ENCODE measurements at places on chromosomes 7 and 10.

- DNase-seq = no peak
Measured at GRCh38 chr7:7706101-7706511, 12.3 kb downstream of the RPA3 start.

- DNase-seq = peak; percentile 77
Measured at GRCh38 chr10:110530131-110530831, 32.6 kb downstream of the DUSP5 start.

DNA sequence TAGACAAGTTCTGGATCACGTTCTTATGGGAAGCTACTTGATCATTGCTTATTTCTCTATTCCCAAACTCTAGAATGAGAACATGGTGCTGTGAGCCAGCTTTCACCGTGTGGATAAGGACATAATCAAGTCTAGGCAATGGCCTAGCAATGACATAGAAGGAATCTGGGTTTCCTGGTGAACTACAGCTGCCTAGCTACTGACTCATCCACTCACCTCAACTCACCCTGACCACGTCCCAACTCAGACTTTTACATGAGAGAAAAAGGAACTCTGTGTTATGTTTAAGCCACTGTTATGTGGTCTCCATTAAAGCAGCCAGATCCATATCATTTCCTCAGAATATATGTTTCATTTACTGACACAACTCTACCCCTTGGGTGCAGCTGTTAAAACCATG lies 18.8 kb upstream of the MET start:
- DNase-seq = peak; percentile 57

DNA sequence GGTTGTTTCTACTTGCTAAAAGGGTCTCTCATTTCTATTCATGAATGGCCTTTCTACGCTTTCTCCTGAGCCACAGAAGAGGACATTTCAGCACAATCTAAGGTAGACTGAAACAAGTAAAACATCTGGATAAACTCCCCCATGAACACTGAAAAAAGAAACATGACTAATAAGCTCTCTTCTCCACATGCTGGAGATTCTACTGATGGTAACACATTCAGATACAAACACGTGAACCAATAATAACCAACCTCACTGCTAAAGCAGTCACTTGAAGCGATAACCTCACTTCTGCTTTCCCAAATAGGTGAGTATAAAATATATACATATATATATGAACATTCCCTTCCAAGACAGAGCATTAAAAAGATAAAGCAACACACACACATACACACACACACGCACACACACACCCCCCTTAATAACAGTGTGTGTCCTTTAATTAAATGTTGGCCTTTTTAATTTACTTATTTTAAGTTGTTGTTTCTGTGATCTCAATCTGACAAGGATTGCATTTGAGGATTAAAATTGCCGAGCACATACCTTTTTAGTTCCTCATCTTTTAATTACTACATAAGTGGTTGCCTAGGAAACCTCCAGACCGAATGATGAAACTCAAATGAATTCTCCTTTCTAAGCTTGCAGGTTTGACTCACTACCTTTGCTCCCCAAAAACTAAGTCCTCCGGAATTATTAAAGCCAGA lies 292.4 kb upstream of the KLF14 start:
- peak; percentile 58 for DNase-seq

- no peak for DNase-seq
Measured at GRCh38 chr10:114616516-114616915, 41.6 kb downstream of the ABLIM1 start.

GRCh38 chr10:117936566-117936965 lies 110.2 kb downstream of the RAB11FIP2 start:
- DNase-seq = no peak

DNA sequence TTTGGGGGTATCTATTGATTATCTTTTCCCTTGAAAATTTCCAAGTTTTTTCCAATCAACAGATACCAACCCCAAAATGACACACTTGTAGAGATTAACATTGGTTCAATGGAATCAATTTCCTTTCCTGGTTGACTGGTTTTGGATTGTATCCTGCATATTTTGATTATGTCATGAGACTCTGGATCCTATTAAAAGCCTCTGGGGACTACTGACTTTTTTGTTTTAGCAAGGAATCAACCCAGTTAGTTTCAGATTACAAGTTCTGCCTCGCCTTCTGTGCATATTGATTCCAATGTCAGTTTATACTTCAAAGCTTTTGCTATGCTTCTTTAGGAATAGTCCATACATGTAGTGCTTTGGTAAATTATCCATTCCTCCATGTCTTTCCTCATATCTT lies 29.2 kb downstream of the COPG2 start:
- DNase-seq = no peak

- DNase-seq = peak; percentile 35
Measured at GRCh38 chr7:80047856-80048459, 86.7 kb upstream of the GNAI1 start.

DNA sequence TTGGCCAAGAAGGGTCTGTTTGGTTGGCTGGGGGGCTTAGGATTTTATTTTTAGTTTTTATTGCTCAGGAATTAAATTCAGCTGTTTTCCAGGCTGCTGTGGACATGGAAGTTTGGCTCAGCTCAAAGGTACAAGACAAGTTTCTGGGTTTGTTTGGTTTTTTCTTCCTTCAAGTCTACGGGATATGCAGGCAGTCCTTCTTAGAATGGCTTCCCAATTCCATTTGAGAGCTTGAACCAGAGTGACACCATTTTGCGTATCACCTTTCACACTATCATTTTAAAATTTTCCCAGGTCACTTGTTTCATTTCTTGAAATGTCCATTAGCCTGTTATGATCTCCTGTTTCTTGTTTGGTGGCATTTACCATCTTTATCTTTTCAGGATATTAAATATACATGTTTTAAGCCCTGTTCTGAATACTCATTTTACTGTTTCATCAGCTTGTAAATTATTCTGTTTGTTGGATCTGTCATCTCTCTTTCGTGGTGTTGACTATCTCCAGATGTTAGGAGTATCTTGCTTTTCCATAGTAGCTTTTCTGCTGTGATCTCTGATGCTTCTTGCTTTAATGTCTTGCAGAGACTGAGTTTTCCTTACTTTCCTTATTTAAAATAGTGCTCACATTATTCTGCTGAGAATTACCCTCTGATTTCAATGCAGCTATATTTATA lies 9.4 kb upstream of the TMEM168 start:
- no peak for DNase-seq

- DNase-seq = no peak
Measured at GRCh38 chr10:78541481-78542140, 507.9 kb downstream of the RPS24 start.

DNA sequence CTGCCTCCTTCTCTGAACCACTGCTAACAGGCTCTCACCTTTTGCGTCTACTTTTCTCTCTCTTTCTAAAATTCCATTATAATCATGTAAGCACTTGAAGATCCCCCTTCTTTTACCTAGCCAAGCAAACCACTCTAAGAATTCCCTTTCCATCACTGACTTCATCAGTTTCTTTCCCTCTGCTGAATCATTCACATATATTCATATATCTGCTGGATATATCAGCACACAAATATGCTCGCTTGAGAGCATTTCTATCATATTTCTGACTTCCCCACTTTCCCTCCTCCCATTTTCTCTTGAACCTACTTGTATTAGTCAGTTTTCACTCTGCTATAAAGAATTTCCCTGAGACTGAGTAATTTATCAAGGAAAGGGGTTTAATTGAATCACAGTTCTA lies 84.2 kb upstream of the LRRN3 start:
- peak; percentile 33 for DNase-seq

GRCh38 chr10:73099141-73099540 lies 2.5 kb upstream of the P4HA1 start:
- DNase-seq = no peak

DNA sequence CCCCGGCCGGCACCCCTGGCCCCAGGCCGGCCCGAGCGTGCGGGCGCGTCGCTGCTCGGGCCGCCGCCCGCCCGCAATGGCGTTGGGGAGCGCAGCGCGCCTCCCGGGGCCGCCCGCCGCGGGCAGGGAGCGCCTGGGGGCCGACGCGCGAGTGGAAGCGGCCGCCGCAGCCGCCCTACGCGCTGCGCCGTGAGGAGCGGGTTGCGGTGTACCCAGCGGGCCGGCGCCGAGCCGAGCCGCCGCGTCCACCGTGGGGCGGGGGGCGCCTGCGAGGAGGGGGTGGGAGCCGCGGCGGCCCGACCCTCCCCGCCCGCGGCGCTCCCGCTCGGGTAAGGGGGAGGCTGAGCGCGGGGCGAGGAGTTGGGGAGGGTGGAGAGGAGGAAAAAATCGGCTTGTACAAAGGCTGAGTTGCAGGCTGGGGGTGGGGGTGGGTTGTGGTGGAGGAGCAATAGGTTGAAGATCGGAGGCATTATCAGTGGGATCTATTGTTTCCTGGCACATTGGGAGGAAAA lies 473 bp downstream of the PPP1R9A start:
- DNase-seq = no peak

GRCh38 chr7:123600876-123601275 lies 745 bp upstream of the ASB15 start:
- DNase-seq = no peak

GRCh38 chr10:132696728-132697577 lies 89.0 kb downstream of the NKX6-2 start:
- DNase-seq = no peak

- DNase-seq = no peak
Measured at GRCh38 chr10:16232441-16232840, 204.4 kb upstream of the PTER start.

GRCh38 chr7:54888067-54888733 lies 129.2 kb upstream of the SEC61G start:
- no peak for DNase-seq

DNA sequence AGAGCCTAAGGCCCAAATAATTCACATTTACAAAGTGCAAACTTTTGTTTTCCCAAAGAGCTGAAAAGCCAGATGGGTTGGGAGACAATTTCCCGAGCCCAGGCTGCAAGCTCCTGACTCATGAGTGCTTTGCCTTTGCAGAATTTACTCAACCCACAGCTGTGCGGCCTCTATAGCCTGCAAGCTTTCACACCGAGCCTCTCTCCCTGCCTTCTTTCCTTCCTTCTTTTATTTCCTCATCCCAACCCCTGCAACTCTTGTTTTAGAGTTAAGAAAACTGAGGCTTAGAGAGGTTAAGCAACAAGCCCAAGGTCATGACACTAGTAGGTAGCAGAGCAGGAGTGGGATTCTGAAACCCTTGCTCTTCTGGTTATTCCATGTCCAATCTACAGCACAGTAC lies 203.0 kb upstream of the GPR26 start:
- DNase-seq = no peak

DNA sequence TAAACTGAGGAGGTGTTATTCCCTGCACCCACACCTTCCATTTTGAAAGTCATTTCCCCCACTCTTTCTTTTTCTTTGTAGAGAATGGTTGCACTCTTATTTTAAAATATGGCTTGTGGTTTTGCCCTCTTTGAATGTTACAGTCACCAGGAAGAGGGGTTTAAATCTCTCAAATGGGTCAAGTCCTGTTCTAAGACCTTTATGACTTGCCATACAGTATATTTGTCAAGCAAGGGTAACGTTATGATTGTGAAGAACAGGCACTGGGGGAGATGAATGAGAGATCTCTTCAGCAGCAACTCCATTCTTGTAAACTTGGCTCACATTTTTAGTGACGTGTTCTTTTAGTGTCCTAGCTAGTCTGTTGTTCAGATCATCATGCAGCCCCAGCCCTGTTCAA lies 634.7 kb downstream of the KCNMA1 start:
- DNase-seq = no peak

DNA sequence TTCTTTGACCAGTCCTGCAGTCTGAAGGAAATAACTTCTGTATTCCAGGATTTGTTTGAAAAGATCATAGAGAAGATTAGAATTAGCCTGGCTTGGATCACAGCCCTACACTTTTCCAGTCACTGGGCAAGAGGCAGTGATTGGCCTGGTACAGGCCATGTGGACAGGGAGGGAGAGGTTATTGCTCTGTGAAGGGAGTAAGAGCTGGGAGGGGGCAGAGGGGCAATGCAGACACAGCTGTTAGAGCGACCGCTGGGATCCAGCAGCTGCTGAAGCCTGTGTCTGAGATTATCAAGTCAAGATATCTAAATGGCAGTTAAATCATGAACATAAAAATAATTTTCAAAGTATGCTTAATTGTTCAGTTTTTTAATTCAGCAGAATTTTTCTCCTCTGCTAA lies 257.3 kb downstream of the SDK1 start:
- peak; percentile 21 for DNase-seq

GRCh38 chr7:157522954-157523353 lies 186.2 kb downstream of the DNAJB6 start:
- no peak for DNase-seq

- no peak for DNase-seq
Measured at GRCh38 chr7:45482451-45482850, 91.7 kb upstream of the ADCY1 start.

- peak; percentile 87 for DNase-seq
Measured at GRCh38 chr10:80413271-80413996, 5.1 kb downstream of the PRXL2A start.

DNA sequence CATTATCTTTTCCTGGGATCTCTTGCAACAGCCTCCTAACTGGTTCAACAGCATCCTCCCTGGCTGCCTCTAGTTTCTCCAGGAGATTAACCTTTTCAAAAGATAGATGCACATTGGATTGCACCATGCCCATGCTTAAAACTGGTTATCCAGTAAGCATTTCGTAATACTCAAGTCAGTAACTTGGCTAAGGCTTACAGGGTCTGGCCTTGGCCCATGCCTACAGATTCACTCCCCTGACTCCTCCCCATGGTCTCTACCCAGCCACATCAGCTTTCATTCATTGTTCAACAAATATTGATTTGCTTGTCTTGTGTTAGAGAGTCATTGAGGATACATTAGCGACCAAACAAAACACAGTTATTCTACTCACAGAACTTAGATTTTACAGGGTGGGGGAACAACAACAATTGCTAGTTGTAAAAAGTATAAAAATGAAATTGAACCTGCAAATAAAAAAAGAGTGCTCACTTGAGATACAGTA lies 1.8 kb upstream of the KIF20B start:
- DNase-seq = peak; percentile 36

- DNase-seq = no peak
Measured at GRCh38 chr7:91187061-91187460, 77.2 kb upstream of the FZD1 start.

GRCh38 chr10:1048732-1049424 lies at the start of gene IDI1:
Gene IDI1 (minus strand): TSS chr10:1049119. CDS start chr10:1049003, 116 bp downstream.
- DNase-seq = peak; percentile 99

DNA sequence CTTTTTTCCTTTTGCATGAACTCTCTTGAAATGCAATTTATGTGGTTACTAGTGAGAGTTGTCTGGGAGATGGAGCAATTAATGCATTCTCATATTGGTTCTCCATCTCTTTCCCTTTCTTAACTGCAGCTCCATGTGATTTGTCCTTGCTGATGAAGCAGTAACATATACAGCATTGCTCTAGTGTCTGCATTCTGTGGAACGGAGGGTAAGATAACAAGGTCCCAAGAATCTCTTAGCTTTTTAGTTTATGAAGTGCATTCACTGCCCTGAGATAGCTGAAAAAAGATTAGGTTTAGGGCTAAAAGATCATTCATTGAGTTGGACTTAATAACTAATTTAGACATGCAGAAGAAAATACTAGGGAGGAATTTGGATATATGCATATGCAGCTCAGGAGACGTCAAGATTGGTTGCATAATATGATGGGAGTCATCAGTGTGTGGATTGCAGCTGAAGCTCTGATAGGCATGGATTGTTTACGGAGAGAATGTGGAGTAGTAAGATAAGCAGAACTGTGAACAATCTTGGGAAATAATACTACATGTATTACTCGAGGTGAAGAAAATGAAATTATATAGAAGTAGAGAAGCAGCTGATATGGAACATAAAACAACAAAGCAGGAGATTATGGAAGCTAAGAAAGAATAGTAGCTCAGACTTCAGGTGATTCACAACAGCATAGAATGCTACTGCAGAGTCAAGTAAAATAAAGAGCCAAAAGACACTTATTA lies 404.7 kb downstream of the ARL4A start:
- peak; percentile 80 for DNase-seq
